Kidney epithelial cell (primary cell): ENCODE measurements at places on chromosomes 7 and 10.

- no peak for DNase-seq
Observed at GRCh38 chr10:80523773-80524172, 13.9 kb upstream of the SH2D4B start.

- DNase-seq: no peak
Observed at GRCh38 chr7:17680026-17680425, 260.3 kb downstream of the SNX13 start.

GRCh38 chr10:13091801-13092200, 8.2 kb upstream of the OPTN start:
- no peak for DNase-seq

GRCh38 chr10:33965795-33966581, 631.5 kb upstream of the NRP1 start:
- DNase-seq: no peak

DNA sequence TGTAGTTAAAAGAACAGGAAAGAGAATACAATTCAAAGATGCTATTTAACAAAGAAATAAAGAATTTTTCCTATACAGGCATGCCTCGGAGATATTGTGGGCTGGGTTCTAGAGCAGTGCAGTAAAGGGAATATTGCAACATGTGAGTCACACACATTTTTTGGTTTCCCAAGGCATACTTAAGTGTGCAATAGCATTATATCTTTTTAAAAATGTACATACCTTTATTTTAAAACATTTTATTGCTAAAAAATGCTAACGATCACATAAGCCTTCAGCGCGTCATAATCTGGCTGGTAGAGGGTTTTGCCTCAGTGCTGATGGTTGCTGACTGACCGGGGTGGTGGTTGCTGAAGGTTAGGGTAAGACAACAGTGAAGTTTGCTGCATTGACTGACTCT, 54.4 kb downstream of the ESYT2 start:
- DNase-seq: no peak

DNA sequence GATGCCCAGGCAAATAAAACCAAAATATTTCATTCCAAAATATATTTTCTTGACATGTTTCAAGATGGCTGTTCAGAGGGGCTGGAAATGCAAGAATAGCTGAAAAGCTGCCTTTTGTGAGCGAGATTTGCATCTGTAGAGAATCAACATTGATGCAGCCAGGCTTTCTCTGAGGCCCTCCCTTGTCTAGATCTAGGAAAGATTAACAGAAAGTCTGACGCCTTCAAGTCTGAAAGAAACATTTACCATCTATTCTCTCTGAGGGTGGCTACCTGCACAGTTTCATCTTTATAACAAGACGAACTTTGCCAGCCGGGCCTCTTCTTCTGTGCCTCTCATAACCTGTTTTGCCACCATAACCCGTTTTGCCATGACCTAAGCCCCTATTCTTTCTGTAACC, 170.2 kb downstream of the AKR1D1 start:
- DNase-seq: no peak

GRCh38 chr10:36164556-36165504, 522.7 kb upstream of the FZD8 start:
- no peak for DNase-seq

DNA sequence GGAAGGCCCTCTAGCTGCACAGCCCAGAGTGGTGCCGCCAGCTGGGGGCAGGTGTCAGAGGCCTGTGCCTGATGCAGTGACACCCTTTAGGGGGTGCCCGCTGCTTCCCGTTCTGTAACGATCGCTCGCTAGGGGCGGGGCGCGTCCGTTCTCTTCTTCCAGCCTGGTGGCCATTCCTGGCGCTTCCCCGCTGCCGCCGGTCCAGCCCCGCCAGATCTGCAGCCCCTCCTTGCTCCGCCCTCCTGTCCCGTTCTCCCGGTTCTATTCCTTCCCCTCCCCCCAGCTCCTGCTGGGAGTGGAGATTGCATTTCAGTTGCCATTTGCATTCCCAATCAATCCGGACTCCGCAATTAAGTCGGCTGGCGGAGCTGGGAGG, 39.2 kb downstream of the AGAP3 start:
- no peak for DNase-seq

GRCh38 chr7:4815609-4816418, 40.4 kb downstream of the AP5Z1 start:
- DNase-seq: no peak

- no peak for DNase-seq
Observed at GRCh38 chr10:13396369-13396768, 48.3 kb upstream of the SEPHS1 start.

DNA sequence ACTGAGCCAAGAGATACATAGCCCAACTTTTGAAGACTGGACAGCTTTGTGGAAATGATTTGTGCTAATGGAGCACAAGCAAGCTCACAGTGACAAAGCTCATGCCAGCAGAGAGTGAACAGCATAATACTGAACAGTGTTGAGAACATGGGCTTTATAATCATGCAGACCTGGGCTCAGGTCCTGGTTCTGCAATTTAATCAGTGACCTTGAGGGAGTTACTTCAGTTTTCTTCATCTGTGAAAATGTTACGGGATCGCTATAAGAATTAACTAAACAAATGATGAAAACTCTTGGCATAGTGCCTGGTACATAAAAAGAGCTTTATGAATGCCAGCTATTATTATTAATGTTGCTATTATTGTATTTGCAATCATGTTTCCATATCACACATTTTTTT, 690.5 kb upstream of the LRRN3 start:
- no peak for DNase-seq

DNA sequence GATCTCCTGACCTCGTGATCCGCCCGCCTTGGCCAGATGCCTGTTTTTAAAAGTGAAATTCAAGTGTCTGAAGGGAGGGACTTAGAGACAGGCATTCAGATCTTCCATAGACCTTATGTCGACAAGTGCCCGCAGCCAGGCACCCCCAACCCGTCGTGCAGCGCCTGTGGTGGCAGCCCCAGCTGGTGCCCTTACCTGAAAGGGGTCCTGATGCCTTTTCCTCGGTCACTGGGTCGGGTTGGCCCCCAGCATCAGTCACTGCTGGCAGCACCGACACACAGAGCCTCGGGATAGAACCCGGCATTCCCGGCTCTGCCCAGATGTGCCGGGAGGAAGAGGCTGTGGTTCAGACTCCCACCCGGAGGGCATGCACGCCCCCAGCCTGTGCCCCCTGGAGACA, 23.3 kb downstream of the LRRC27 start:
- no peak for DNase-seq

DNA sequence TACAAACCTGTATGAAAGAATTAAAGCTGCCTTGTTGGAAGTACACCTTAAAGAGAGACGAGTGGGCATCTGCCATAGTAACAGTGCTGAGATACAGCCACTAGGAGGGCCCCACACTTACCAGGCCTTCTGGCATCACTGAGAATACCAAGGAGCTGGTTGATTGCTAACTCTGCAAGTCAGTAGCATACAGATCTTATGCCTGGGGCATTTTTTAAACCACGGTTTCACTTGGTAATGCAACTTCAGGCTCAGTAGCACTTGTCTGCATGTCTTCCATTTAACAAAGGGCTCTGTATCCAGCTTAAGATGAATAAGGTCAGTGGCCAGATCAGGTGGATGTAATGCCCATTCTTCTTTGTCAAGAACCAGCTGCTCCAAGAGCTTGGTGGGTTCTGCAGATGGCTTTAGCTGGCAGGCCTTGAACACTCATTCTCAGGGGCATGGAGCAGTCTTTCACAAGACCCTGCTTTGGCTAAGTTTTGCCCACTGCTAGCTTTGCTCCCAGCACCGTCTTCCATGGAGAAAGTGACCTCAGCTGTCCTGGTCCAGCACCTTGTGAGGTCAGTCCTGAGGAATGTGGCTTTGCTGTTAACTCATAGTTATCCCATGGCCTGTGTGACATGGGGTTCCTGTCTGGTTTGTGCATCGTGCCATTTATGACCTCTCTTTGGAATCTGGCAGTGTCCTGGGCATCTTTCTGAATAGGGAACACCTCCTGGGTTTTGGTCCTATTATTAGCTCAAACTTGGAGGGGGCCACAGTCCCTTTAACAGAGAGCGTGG, 68.1 kb downstream of the BMPER start:
- DNase-seq: no peak

- DNase-seq: no peak
Observed at GRCh38 chr10:56181607-56182006, 179.5 kb downstream of the ZWINT start.

DNA sequence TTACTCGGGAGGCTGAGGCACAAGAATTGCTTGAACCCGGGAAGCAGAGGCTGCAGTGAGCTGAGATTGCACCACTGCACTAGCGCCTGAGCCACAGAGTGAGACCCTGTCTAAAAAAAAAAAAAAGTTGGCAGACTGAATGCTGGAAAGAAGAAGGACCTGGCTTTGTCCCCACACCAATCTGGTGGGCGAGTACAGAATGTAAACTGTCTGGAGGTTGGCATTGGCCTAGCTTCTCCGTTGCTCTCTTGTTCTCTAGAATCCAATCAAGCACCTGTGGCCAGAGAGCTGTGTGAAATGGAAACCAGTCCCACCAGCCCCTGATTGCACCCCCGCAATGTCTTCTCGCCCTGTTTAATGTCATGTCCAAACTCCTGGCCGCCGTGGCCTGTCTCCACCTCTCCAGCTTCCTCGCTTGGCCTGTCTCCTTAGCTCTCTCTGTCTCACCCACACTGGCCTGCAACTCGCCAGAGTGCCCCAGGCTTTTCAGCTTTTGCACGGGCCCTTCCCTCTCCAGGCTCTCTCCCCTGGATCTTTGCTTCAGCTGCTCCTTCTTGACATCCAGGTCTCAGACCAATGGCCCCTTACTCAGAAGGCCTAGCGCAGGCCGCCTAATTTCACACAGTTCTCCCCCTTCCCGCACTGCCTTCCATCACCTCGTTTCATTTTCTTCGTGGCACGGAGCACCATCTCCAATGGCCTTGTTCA, 670 bp upstream of the AGK start:
- no peak for DNase-seq

DNA sequence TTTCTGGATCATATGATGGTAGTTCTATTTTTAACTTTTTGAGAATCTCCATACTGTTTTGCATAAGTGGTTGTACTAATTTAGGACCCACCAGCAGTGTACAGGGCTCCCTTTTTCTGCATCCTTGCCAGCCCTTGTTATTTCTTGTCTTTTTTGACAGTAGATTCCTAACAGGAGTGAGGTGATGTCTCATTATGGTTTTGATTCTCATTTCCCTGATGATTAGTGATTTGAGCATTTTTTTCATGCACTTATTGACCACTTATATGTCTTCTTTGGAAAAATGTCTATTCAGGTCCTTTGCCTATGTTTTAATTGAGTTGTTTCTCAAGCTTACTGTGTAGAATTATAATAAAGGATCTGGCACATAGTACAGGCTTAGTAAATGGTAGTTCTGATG, 238.8 kb upstream of the BMPER start:
- no peak for DNase-seq

GRCh38 chr10:47121336-47121735, 178.7 kb upstream of the GDF10 start:
- no peak for DNase-seq

DNA sequence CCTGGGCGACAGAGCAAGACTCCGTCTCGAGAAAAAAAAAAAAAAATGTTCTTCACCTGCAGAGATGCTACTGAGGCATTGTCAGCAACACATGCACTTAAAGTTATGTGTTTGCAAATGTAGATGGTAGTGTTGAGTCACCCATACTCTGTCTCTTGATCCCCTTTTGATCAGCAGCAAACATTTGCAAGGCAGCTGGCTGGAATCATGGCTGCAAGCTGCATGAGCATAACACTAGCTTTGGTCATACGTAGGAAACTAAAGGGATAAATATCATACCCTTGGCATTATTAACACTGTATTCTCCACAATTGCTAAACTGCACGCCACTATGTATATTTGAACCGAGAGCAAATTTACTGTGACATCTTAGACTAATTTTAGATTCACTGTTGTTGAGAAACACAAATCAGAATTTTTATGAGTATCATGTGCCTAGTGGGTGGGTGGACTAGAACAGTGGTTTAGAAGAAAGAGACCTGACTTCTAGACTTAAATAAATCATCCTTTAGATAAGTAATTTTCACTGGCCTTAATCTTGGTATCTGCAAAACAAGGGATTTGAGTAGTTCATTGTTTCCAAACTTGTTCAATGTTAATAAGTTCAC, 229.3 kb upstream of the MEOX2 start:
- DNase-seq: no peak

GRCh38 chr10:109824206-109824605, 99.1 kb downstream of the XPNPEP1 start:
- DNase-seq: no peak

DNA sequence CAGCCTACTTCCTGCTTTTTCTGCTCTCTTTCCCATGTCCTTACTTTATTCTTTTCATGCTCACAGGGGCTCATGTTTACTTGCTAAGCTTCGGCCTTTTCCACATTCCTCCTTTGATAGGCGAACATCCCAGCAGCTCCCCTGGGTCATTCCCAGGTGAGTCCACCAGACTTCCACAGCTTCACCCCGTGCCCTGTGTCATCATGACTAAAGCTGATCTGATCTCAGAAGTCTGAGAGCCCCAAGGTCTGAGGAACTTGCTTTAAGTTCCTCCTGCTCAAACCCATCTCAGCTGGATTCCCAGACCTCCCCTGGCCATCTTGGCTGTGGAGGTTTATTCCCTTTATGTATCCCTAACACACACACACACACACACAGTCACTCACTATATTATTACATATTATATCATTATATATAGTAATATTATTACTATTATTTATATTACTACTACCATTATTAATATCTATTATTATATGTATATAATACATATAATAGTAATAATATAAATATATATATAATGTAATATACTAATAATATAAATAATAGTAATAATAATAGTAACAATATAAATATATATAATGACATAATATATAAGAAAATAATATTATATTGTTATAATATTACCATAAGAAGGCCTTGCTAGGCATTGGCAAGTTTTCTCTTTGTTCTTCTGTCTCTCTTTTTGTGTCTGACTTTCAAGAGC, 295.9 kb downstream of the PTEN start:
- no peak for DNase-seq

DNA sequence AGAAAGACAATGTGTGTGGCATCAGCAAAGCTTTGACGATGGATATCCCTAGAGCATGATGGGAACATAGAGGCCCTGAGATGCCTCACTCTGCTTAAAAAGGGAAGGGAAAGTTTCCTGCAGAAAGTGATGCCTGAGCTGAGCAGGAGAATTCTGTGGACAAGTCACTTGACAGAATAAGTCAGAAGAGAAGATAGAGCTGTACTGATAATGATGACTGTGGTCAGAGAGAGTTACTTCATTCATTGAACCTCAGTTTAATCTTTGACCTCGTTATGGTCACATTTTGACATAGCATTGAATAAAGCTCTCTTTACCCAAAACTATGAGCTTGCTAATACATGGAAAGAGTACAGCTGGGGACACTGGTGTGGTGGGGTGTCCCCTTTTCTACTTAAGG, 7.6 kb downstream of the CUBN start:
- no peak for DNase-seq

DNA sequence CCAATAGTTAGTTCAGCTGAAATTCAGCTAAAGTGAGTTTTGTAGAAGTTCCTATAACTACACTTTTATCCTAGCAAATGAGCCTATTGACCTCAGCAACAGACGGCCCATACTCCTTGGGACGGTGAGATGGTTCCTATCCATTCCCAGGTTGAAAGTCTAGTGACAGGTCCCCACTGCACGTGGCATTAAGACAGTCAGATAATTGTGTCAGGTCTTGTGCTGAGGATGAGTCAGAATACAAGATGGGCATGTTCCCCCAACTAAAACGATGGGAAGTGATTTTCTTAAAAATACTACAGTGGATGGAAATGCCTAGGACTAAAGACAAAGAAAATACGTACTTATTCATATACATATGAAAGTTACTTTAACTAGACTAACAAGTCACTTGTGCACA, 2.1 kb downstream of the CAV1 start:
- no peak for DNase-seq

- no peak for DNase-seq
Observed at GRCh38 chr10:129942936-129943715, 20.9 kb downstream of the EBF3 start.
